ENCODE measurements at places on chromosomes 16 and 17.
A peak's percentile ranks its signal among the peaks of the same experiment; 100 is the strongest.

GRCh38 chr17:15456972-15457722 lies 10.3 kb downstream of the CDRT4 start:
- DNase-seq: no peak

- DNase-seq: no peak
Observed at GRCh38 chr17:17499402-17500145, 3.4 kb upstream of the RASD1 start.

- no peak for DNase-seq
Observed at GRCh38 chr17:20291853-20292252, 175.5 kb downstream of the LGALS9B start.

GRCh38 chr16:88882358-88883030 lies 16.0 kb upstream of the PABPN1L start:
- peak; percentile 1 for DNase-seq

- no peak for DNase-seq
Observed at GRCh38 chr16:9264067-9264466, 172.6 kb downstream of the HAPSTR1 start.

DNA sequence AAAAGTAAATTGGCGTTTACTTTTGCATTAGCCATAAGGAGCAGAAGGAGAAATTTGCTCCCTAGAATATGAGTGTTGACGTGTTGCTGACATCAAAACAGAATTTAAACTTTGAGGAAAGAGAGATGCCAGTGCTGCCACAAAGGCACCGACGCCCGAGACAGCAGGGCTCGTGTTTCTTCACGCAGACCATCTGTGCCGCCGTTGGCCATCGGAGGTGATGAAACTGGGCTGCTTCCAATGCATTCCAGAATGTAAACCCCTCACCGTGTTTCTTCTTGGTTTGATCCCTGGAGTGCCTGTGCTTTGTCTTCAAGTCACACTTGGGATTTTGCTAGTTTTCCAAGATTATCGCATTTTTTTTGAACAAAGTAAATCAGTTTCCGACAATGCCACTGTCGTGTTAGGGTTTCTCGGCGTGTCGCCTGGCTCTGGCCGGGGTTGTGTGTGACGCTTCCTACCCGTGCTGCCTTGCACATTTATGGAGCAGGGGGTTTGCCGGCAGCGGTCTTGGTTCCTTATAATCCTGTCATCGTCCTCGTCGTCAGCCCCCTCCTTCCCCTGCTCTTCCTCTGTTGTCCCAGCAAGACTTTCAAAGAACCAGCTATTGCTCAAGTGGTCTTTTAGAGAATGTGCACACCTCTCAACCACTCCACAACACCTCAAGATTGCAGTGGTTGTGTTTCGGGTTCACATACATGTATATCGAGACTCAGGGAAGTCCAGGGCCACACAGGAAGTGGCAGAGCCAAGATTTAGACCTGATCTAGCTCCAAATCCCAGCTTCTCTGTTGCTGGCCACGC lies 103.9 kb downstream of the METRNL start:
- DNase-seq: no peak

Data from stimulated activated CD8-positive, alpha-beta memory T cell treated with anti-CD3 and anti-CD28 coated beads, Interleukin-7, amount 100 ng/mL, for 4 hours (primary cell).